ENCODE measurements at places on chromosomes 4 and X.

- DNase-seq, result no peak
Measured at GRCh38 chr4:145511913-145512522, 30.4 kb downstream of the SMAD1 start.

GRCh38 chrX:2342281-2342688 lies 158.5 kb downstream of the DHRSX start:
- DNase-seq, result no peak

DNA sequence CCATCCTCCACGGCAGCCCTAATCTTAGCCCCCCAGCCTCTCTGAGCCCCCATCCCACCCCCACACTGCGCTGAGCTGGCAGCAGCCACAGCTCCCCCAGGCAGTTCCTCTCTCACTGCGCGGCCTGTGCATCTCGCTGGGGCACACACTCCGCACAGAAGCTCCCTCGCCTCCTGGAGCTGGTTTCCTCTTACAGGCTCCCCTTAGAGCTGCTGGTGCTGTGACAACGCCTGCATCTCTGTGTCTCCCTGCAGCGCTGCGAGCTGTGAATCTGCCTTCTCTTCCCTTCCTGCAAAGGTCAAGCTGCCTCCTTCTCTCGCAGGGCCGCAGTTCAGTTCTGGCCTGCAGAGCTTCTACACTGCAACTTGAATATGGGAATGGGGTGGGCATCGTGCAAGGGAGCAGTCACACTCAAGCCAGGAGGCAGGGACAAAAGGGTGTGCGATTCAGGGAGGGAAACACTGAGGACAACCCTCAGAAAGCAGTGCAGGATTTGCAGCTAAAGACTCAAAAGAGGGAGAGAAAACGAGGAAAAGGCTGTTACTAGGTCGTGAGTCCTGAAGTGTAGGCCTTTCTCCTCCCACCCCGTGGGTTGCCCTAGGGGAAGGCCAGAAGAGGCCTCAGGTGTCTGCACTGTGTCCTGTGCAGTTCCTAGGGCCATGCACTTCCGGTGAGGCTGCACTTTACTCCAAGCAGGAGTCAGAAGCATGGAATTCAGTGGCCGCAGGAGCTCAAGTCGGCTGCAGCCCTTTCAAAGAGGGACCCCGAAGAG lies 87.0 kb downstream of the BCOR start:
- no peak for DNase-seq

DNA sequence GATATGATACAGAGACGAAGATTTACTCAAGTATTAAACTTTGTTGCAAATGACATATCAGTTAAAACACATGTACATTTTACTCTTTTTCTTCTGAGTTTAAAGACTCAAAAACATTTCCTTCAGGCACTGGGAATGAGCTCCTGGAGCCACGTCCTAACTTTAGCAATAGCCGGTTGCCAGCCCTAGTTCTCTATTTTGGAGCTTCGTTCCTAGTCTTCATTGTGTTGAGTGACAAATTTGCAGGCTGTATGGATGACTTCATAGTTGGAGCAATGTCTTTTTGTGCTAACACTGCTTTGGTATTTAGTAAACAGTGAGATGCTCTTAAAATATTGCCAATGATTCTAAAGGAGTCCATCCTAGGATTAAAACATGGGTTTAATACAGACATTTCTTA lies 190.9 kb downstream of the FAT4 start:
- DNase-seq, result no peak

DNA sequence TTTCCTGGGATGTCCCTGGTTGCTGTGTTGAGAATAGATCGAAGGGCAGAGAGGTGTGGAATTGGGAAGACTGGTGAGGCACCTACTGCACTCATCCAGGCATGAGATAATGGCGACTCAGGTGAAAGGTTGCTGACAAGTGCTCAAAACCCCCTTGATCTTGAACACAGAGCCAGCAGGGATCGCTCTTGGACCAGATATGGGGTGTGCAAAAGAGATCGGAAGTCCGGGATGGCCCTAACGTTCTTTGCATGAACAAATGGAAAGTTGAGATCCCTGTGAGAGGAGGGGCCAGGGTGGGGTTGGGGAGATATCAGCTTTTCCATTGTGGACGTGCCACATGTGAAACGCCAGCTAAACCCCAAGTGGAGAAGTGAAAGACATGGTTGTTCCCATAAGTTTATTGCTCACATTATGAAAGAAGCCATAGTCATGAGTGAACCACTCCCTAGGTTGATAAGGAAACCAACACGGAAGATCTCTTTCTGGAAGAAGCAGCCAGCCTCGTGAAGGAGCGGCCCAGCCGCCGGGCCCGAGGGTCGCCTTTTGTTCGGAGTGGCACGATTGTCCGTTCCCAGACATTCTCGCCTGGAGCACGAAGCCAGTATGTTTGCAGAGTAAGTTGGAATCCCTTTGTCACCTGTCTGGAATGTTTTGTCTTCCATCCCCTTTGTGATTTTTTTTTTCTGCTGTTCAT lies 22.6 kb upstream of the CLCN4 start:
- DNase-seq, result no peak

GRCh38 chrX:43474321-43474720 lies 181.8 kb upstream of the MAOA start:
- no peak for DNase-seq

DNA sequence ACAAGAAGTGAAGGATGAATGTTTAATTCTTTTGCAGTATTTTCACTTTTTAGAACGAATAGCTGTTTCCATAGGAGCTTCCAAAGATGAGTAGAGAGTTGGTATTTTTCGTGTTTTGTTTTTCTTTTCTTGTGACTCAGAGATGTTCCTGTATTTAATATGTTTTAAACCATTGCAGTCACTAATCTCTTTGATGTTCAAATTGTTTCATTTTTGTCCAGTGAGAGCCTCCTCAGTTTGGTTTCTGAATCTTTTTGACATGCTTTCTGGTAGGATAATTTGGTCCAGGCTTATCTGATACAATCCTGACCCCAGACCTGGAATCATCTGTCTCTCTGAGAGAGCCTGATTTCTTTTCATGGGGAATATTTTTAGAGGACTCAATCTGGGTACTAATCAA lies 41.6 kb downstream of the BEX3 start:
- DNase-seq, result no peak

- peak; percentile 6 for DNase-seq
Measured at GRCh38 chrX:153032397-153033118, 23.7 kb upstream of the PNMA3 start.

DNA sequence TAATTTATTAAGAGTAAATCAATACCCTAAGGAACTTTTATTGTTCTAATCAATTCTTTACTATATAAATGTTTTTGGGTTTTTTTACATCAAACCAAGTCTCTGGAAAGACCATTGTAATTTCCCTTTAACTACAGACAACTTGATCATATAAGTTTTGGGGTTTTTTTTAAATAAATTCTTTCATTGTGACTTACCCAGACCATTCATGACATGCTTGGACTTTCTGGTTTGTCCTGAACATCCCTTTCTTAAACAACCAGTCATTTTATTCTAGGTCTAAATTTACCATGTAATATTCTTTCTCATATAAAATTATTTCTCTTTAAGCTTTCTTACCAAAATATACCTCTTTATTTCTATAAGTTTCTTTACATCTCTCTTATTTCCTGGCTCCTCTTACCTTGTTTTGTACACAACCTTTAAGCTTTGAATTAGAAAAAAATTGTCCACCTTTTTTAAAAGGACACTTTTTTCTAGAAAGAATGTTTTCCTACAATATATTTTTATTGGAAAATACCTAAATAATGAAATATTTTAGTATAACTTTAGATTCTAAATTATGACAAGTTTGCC lies 8.4 kb downstream of the CNGA1 start:
- no peak for DNase-seq

DNA sequence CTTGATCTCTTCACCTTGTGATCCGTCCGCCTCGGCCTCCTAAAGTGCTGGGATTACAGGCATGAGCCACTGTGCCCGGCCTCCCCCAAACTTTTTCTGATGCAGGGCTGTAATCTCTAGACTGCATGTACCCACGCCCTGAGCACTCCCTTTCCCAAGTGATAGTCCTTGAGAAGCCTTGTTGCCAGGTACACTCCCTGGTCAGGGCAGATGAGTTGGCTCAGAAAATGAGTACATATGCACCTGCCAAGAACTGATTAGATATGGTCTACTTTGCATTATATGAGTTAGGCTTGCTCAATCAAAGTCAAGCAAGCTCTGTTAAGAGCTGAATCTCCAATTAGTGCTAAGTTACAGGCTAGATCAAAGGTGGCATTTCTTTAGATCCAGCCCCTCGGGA lies 20.3 kb downstream of the APOO start:
- no peak for DNase-seq

DNA sequence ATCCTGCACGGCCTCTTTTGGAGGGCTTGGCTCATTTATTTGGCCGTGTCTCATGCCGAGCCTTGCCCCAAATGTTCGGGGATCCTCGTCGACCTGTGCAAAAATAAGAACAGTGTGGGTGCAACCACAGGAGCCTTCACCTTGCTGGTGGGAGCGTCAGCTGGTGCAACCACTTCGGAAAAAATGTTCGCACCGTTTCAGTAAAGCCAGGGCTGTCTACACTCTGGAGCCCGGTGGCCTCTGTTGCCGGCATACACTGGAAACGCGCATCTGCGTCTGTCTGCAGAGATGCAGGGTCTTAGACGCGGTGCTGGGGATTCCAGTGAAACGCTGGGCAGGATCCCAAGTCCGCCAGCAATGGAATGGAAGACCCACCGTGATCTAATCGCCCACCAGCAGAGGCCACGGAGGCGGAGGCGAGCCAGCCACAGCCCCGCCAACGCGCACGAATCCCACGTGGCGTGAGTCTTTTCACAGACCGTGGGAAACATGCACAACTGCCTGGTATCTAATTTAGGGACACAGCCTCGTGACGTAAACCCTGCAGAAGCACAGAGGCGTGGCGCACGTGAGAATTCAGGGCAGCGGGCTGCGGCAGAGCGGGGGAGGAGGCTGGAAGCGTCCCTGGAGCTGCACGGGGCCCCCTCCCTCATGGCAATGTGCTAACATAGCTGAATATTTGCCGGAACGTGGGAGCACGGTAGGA lies 13.8 kb upstream of the MXD4 start:
- no peak for DNase-seq

- DNase-seq, result no peak
Measured at GRCh38 chr4:85209161-85209560, 242.7 kb upstream of the WDFY3 start.

DNA sequence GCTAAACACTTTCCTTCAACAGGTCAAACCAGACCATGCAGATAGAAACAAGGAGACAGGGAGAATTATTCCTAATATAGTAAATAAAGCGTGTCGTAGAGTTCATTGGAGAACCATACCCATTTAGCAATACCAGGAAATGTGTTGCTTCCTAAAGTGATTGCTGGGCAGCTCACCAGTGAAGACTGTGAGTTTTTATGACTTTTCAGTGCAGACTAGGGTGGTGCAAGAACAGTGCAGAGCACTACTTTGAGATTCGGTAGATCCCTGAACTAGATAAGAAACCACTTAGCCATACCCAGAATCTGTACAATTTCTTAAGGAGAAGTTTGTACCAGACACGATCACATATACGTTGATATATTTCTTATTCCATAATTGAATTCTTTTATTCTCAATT lies 87.4 kb downstream of the EMCN start:
- DNase-seq, result no peak

- no peak for DNase-seq
Measured at GRCh38 chrX:101359966-101360365, 11.4 kb upstream of the TIMM8A start.

DNA sequence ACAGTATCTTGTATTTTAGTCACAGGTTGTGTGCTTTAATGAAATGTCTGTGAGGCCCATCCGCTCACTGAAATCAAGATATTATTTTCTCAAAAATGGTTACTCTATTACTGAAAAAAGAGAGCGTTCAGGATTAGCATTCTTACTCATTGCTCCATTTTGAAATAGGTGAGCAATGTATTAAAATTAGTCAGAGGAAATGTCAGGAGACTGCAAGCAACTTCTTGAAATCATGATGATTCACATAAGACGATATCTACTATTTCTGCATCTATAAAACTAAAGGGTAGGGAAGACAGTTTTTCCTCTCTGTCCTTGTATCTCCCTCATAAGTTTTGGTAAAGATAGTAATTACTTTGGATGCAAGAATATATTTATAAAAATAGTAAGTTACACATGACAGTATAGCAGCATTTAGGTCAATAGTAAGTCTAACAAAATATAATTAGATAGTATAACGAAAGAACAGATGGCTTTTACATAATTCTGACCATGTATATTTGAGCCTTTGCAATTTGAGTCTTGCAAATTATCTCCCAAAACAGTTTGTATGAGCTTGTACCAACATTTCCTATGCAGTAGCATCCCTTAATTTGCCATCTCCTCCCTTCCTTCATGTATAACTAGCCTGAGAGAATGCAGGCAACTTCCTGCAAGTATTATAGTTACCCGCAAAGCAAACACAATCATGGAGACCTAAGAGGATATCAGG lies 937.8 kb downstream of the PCDH7 start:
- no peak for DNase-seq
